ENCODE measurements at places on chromosomes 1 and 21.

- DNase-seq = no peak
Observed at GRCh38 chr1:200265104-200265503, 144.7 kb downstream of the ZNF281 start.

GRCh38 chr1:88985032-88985431 is 7.4 kb downstream of the KYAT3 start:
- DNase-seq = no peak

GRCh38 chr21:33132054-33132453 is 62.1 kb downstream of the OLIG1 start:
- DNase-seq = no peak

- no peak for DNase-seq
Observed at GRCh38 chr1:225933072-225933471, 7.9 kb downstream of the LEFTY2 start.

GRCh38 chr1:10031461-10031860 is 1.3 kb upstream of the UBE4B start:
- no peak for DNase-seq
